Activated CD4-positive, CD25-positive, alpha-beta regulatory T cell (primary cell): ENCODE measurements at places on chromosomes 4 and X.

- DNase-seq, result no peak
Observed at GRCh38 chrX:11647138-11647537, 18.6 kb downstream of the ARHGAP6 start.

DNA sequence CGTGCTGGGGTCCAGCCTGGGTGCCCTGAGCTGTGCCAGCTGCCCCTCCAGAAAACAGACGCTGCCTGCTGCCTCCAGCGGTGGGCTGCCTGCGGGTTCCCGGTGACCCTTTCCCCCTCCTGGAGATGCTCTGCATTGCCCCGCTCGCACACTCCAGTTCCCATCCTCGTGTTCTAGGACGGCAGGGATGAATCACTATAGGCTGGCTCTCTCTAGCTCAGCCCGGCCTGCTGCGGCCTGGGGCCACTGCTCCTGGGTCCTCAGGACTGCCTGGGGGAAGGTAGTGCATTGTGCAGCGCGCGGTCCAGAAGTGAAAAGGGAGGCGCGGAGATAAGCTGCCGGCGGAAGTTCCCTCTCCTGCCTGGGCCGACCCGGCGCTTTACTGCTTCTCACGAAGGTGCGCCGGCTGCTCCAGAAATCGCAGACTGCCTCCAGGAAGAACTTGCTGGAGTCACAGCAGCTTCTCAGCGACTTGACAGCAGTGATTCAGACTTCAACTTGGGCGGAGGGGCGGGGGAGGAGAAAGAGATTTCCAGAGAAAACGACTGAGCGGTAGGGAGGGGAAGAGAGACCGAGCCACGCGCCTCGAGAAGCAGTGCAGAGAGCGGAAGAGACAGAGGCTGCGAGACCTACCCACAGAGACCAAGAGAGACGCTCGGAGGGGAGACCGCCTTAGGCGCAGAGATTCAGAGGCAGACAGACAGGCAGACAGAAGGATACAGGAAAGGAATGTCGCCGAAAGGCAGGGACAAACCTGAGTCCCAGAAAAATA, 6.7 kb upstream of the MSX1 start:
- DNase-seq, result no peak

- no peak for DNase-seq
Observed at GRCh38 chr4:85738721-85739120, 263.8 kb downstream of the ARHGAP24 start.

DNA sequence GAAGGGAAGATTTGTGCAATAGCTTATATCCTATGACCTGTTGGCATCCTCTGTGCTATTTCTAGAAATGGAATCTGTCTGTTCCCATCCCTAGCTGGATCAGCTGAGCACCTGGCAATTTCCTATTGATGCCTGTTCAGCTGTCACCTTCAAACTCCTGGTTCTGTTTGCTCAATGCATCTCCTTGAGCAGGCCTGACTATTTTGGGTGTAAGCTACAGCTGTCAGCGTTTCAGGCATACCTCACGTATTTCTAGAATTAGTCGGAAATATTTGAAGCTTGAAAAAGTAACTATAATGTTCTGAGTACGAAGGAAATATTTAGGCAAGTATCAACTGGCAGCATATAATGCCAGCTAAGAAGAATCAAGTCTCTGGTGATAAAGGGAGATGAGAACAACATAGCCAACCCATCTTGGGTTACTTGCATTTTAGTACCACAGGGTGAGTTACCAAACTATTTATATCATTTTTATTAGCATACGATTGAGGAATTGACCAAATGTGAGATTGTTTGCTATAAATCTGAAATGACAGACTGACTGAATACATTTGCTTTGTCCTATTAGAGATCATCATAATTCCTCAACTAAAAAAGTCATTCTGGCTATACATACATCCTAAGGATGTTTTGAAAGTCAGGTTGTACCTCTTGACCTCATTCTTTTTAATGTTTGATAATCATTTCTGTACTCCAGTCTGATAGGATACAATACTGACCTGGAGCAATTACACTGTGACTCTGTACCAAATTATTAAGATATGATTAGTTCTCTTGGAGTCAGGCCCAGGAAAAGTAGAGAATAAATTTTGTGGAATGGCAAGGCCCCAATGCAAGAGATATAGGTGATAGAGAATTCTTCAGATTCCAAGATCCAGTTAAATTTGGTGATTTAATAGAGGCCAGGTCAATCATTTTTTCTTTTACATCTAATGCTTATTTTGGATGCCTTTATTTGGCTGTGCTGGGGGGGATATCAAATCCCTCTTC, 36.4 kb upstream of the PLAC1 start:
- DNase-seq, result no peak

DNA sequence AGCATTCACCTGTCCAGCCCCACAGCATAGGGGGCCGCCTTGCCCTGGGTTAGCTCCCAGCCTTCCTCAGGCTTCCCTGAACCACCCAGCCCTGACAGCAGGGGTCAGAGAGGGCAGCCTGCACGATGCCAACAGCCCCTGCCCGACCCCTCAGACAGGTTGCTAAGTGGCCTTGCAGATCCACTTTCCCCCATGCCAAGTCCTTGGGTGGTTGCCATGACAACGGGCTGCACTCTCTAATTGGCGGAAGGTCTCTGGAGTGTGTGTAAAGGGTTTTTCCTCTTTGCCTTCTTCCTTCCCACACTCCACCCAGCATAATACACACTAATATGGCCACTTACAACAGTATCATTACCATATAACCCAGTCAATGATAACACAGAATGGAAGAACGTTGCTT, 99.6 kb upstream of the AFAP1 start:
- DNase-seq, result no peak

DNA sequence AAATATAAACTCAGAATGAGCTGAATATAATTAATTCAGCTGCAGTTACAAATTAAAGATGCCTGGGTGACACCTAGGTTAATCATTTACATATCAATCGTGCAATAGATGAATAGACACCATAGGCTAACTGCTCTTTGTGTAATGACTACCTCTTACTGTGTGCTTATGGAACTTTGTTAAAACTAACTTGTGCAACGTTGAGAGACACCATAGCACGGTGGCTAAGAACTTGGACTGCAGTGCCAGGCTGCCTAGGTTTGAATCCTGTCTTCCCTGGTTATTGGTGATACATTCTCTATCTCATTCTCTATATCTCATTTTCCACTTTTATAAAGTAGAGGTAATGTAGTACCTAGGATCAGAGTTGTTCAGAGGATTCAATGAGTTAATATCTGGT, 46.9 kb downstream of the SMAD1 start:
- no peak for DNase-seq

DNA sequence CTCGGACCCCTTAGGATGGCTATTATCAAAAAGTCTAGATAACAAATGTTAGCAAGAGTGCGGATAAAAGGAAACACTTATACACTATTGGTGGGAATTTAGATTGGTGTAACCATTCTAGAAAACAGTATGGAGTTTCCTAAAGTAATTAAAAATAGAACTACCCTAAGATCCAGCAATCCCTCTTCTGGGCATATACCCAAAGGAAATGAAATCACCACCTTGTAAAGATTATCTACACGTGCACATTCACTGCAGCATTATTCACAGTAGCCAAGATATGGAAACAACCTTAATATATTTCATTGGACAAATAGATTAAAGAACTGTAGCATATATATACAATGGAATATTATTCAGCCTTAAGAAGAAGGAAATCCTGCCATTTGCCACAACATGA, 462.4 kb downstream of the IQCM start:
- DNase-seq, result no peak

DNA sequence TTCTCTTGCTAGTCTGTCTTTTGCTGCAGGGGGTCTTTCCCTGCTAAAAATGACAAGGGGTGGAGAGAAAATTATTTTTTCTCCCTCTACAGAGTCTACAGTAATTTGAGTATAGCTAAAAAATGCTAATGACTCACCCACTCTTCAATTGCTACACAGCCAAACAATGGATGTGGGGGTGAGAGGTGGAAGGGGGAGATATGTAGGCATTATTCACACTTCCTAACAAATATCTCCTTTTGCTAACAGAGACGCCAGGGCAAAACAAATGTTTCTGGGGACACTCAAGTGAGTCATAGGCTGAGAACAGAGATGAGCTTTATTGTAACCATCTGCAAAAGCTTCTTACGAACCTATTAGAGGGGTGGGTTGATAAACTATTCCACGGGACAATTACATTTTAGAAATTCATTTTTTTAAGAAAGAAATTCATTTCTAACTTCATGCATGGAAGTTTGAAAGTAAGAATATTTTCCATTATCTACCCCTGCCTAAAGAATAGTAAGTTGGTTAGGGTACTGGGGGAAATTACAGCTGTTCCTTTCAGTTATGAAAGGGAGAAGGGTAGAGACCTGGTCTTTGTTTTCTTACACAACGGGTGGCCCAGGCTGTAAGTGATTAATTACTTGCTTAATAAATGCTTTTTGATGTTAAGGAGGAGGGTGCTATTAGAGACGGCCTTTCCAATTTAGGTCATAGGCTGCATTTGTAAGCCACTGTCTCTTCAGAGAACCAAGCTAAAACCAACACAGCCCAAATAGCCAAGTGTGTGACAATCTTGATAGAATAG, 12.8 kb downstream of the SCD5 start:
- DNase-seq, result no peak

- no peak for DNase-seq
Observed at GRCh38 chr4:174646326-174646725, 124.0 kb upstream of the HPGD start.

DNA sequence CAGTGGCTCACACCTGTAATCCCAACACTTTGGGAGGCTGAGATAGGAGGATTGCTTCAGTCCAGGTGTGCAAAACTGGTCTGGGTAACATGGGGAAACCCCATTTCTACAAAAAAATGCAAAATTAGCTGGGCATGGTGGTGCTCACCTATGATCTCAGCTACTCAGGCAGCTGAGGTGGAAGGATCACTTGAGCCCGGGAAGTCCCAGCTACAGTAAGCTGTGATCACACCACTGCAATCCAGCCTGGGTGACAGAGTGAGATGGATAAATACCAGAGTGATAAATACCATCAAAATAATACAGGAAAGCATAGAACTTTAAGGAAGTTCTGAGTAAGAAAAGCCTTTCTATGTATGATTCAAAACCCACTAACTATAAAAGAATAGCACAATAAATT, 52.8 kb downstream of the LRBA start:
- no peak for DNase-seq

- no peak for DNase-seq
Observed at GRCh38 chrX:6505960-6506359, 29.0 kb downstream of the VCX3A start.

DNA sequence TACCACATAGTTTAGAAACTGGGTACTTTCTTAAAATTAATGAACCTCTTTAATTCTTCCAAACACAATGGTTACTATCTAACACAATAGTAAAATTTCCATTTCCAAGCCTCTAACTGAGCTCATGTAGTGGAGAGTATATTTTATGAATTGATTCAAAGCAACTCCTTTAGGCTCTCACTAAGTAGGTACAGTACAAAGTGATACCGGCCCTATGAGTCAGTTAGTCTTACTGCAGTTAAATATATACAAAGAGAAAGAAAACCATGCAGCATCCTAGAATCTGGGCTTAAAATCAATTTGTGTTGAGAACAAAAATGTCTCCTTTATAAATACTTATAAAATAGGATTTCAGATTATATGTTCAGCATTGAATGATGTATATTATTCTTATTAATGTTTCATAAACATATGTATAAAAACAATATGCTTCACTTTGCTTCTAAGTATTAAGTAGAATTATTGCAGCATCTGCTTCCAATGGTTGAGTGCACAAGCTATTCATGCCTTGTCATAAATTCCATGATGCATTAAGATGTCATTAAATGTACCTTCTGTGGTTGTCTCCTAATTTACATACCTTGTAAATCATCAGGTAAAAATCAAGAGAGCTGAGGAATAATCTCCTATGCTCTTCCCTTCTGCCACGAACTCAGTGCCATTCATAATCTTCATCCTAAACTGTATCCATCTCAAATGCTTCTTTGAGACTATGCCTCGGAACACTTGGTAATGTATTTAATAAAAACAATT, 1037.8 kb downstream of the STPG2 start:
- no peak for DNase-seq

DNA sequence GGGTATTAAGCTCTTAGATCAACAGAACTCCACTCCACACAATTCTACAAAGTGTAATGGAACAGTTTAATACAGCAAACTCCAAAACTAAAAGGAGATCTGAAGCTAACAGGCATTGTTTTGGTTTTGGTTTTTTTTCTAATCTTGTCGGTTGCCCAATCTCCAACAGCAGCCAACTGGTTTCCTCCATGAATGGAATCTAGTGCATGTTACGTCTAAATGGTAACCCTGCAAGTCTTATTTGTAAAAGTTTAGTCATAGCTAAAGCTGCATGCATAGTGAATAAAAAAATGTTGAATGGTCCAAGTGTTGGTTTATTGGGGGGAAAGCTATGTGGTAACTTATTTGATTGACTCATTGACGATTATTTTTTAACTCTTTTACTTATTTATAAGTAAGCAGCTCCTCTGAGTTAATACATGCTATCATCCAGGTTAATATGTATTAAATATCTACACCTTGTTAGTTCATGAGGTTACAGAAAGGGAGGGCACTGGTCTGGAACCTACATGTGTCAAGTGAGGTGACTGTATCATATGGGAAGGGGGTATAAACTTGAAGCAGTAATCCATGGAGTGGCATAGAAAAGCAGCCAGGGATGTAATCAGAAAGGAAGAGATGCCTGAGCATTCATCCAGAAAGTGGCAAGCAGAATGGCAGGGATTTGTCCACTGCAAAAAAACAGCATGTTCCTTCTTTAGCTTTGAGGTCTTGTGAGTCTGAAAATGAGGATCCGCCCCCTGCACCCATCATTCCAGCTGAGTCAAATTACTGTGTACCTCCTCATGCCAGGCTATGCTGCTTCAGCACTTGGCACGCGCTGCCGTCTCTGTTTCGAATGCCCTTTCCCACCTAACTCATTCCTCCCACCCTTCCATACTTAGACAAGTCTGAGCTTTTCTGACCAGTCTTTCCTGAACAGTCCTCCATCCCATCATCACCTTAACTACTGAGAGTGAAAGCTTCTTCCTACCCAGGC, 81.7 kb downstream of the PDGFC start:
- DNase-seq, result no peak

- no peak for DNase-seq
Observed at GRCh38 chr4:79584352-79584751, 176.3 kb upstream of the GK2 start.

GRCh38 chrX:68180579-68180978, 252.7 kb downstream of the OPHN1 start:
- no peak for DNase-seq

DNA sequence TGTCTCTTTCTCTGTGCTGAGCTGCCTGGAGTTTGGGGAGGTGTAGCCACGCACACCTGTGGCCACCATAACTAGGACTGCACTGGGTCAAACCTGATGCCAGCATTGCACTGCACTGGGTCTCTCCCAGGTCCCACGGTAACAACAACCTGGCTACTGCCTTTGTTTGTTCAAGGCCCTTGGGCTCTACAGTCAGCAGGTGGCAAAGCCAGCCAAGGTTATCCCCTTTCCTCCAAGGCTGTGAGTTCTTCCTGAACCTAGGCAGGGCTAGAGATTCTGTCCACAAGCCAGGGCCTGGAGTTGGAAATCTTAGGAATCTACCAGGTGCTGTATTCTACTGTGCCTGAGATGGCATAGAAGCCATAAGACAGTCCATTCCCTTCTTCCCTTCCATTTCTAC, 126.7 kb upstream of the MAGEE2 start:
- DNase-seq, result no peak
